ENCODE measurements at places on chromosomes 2 and 18.

DNA sequence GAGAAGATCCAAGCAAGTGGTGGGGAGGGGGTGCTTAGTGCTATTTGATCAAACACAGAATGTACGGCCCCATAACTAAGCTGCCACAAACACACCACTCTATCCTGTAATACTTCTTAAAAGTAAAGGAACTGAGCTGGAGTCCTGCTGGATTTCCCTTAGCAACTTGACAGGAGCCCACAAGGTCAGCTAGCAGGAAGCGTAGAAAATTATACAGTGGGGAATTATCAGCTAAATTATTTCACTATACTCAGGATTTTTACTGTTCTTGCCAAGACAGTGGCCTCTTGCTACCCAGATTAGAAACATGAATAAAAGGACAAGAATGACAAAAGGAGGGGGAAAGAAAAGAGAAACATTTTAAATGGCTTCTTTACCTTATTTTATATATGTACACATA, 217.1 kb downstream of the ZNF521 start:
- no peak for DNase-seq

- peak; percentile 11 for DNase-seq
Measured at GRCh38 chr2:42984081-42984480, 191.7 kb upstream of the HAAO start.

GRCh38 chr2:222603501-222603900, 52.4 kb downstream of the FARSB start:
- no peak for DNase-seq

DNA sequence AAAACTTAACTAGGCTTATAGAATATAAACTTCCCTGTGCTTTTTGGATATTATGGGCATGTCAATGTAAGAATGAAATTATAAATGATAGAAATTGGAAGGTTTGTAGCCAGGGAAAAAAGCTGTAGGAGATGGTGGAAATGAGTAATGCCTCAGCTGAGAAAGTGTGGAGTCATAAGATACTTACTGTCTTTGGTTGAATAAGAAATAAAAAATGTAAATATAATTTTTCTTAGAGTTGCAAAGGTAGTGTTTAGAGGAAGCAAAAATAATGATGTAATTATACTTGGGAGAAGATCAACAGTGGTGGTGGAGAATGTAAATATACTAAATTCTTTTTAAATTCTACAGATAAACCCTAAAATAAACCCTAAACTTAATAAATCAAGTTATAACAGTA, 26.2 kb upstream of the RND3 start:
- no peak for DNase-seq

- peak; percentile 48 for DNase-seq
Measured at GRCh38 chr18:23844991-23845680, 155.9 kb downstream of the LAMA3 start.

GRCh38 chr2:88016960-88017779, 823 bp upstream of the RNU2-63P start:
- DNase-seq, result peak; percentile 74

GRCh38 chr18:47490882-47491281, 239.4 kb upstream of the SKOR2 start:
- DNase-seq, result no peak

DNA sequence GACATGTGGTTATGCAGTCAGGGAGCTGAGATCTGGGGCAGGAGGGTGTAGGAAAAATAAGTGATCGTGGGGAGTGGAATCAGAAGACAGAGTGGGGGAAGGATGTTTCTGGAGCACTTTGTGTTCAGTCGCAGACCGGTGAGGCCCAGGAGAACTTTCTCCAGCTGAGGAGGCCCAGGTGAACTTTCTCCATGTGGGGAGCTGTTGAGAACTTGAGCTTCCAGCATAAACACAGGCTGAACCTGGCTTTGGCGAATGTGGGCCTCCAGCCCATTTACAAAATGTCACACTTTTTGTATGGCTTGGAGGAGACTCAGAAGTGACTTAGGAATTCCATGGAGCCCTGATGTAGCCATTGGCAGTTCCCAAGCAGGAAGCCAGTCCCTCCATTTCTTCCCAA, 108.5 kb downstream of the VAPA start:
- no peak for DNase-seq
